ENCODE measurements at places on chromosomes 4 and X. TPM values are rescaled to one million over a fixed set of nuclear protein-coding genes. Genes with fewer than 3 reads are reported as not detected.

DNA sequence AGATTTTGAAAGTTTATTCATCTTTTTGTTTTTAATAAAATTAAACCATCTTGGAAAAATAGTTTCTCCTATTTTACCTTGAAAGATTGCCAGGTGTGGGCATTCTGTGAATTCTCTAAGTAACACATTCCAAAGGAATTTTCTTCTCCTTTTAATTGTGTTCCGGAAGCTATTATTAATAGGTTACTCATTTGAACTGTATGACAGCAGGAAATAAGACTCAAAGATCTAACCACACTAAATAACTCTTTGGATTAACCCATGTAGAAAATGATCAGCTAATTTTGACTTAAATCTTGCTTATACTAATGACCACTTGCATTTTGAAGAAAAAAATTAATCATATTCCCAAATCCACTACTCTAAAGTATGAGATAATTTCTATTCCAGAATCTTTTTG, 17.6 kb upstream of the CCNI start:
- DNase-seq: no peak

- no peak for DNase-seq
Observed at GRCh38 chrX:126165401-126165720, 728 bp downstream of the DCAF12L2 start.

- no peak for DNase-seq
Observed at GRCh38 chrX:110004731-110005369, 1.9 kb downstream of the TMEM164 start.

The MAGEA11 gene
- total RNA-seq: not detected

Data from mesenteric fat pad (tissue), 1 donor.